ENCODE measurements at places on chromosomes 7 and 10. TPM values are rescaled to one million over a fixed set of nuclear protein-coding genes. Genes with fewer than 3 reads are reported as not detected.
A peak's percentile ranks its signal among the peaks of the same experiment; 100 is the strongest.

The GIMAP7 gene
- total RNA-seq, result 13.0 TPM

The VAX1 gene
- total RNA-seq, result not detected

The RBP3 gene
- not detected for total RNA-seq

The CYP2W1 gene
- total RNA-seq, result 7.0 TPM

The SHTN1 gene
- total RNA-seq, result 13.3 TPM

The PDE6C gene
- not detected for total RNA-seq

The FAM25A gene
- not detected for total RNA-seq

The PLOD3 gene
- 23.1 TPM for total RNA-seq

The LSM8 gene
- total RNA-seq, result 29.9 TPM

The PON1 gene
- not detected for total RNA-seq

The MRPS16 gene
- total RNA-seq, result 59.4 TPM

The CYP17A1 gene
- not detected for total RNA-seq

The EMX2 gene
- total RNA-seq, result not detected

The GPR26 gene
- not detected for total RNA-seq

DNA sequence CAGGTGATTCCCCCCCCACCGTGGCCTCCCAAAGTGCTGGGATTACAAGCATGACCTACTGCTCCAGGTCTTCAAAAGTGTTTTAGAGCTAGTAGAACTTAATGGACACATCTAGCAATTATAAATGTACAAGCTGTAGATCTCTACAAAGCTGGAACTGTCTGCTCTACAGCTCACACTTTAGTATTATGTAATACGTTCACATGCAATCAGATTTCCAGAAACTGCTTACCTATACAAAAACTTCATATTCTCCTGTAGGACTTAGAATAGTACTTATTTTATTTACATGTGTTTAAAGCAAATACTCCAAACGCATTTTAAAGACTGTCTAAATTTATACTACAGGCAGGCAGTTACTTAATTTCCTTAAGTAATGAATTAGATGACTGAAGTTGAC, 39.2 kb upstream of the ASL start:
- peaks cover 11% of the 10 kb centered on the region for H3K4me1 ChIP-seq
- H3K4me3 ChIP-seq, result no peak overlapping the region
- DNase-seq, result no peak
- no peaks in the 10 kb centered on the region for H3K27me3 ChIP-seq

- no peaks in the 10 kb centered on the region for H3K36me3 ChIP-seq
- no peak overlapping the region for H3K27ac ChIP-seq
- DNase-seq, result no peak
- H3K27me3 ChIP-seq, result no peaks in the 10 kb centered on the region
These were observed 23.5 kb downstream of the VCL start for GRCh38 chr10:74021248-74022055.

DNA sequence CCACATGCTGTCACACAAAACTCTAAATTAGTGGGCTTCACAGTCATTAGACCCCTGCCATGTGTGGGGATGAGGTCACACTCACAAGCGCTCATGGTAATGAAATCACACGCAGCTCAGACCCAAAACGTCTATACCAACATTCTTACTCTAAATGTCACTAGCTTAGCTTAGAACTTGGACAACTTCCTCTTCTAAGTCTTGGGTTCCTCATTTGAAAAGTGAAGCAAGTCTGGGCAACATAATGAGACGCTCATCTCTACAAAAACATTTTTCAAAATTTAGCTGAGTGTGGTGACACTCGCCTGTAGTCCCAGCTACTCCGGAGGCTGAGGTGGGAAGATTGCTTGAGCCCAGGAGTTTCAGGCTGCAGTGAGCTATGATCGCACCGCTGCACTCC, 92.7 kb upstream of the MACROH2A2 start:
- no peak overlapping the region for H3K27ac ChIP-seq
- H3K27me3 ChIP-seq, result no peaks in the 10 kb centered on the region
- no peaks in the 10 kb centered on the region for H3K36me3 ChIP-seq
- no peak for DNase-seq
- H3K4me3 ChIP-seq, result no peak overlapping the region

- no peak overlapping the region for H3K4me3 ChIP-seq
- H3K27ac ChIP-seq, result peak overlapping the region; percentile 47
- no peaks in the 10 kb centered on the region for H3K36me3 ChIP-seq
- DNase-seq, result no peak
- H3K27me3 ChIP-seq, result peaks cover 87% of the 10 kb centered on the region
- peaks cover 28% of the 10 kb centered on the region for H3K4me1 ChIP-seq
These were observed 302.4 kb upstream of the NFE2L3 start for GRCh38 chr7:25849500-25850184.

GRCh38 chr10:100359030-100359432, 12.0 kb downstream of the SCD start:
- peaks cover 8% of the 10 kb centered on the region for H3K4me1 ChIP-seq
- no peaks in the 10 kb centered on the region for H3K27me3 ChIP-seq
- H3K27ac ChIP-seq, result no peak overlapping the region
- no peak for DNase-seq
- peaks cover 16% of the 10 kb centered on the region for H3K36me3 ChIP-seq

DNA sequence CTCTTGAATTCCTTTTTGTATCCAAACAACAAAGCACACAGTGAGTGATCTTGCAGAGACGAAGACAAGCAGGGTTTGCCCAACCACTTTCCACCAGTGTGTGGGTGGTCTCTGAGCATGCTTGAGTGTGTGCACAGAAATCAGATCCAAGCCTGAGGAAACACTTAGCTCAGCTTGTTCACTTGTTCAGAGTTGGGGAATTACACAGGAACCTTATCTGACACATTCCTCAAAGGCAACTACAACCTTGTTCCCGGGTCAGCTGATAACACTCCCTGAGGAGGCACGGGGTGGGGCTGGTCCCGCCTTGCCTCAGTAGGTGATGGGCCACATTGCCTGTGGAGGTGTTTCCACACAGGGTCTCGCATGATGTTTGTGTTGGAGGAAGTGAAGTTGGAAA, 216.9 kb downstream of the DYNC1I1 start:
- peaks cover 11% of the 10 kb centered on the region for H3K4me1 ChIP-seq
- H3K27me3 ChIP-seq, result no peaks in the 10 kb centered on the region
- no peaks in the 10 kb centered on the region for H3K36me3 ChIP-seq

DNA sequence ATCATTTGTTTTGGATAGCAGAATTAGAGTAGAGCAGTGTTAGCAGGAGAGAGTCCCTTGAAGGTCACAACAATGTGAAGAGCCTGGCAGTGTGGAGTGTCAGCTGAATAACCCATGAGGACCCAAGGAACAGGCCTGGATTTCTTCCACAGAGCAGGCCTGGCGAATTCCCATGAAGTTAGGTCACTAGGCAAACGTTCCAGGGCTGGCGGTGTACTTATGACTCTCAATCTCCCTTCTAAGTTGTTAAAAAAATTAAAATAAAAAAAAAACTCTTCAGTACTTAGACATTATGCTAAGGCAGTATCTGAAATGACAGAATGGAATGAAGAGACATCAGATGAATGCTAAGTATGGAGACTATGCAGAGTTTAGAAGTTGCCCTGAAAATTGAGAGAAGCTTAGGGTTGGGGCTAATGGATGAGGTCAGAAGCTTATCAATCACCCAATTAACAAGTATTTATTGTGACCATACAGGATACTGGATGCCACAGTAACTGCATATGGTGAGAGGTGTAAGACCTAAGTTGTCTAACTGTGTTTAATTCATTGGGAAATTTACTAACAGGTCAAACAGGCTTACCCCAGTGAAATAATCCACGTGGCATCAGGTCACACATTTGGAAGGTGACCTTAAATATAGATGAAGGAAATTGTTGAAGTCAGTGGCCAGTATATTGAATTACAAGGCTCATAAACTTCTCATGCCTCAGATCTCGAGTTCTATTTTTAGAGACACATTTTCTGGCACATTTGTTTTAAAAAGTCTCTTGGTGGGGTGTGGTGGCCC, 126.2 kb upstream of the NRP1 start:
- no peaks in the 10 kb centered on the region for H3K36me3 ChIP-seq
- H3K4me1 ChIP-seq, result peaks cover 12% of the 10 kb centered on the region
- peak overlapping the region; percentile 45 for H3K27ac ChIP-seq
- peak; percentile 31 for DNase-seq

DNA sequence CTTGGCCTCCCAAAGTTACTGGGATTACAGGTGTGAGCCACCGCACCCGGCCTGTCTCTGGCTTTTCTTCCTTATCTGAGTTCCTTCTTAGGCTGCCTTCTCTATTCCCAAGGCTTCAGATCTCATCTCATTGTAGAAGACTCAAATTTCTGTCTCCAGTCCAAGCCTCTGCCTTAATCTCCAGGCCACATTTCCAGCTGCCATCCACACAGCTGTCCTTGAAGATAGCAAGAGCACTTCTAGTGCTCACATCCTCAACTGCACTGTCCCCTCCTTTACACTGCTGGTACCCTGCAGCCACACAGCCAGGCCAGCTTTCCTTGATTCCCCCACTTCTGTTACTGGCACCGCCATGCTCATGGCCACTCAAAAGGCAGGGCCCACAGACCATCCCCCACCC, 35.6 kb downstream of the POLL start:
- H3K27ac ChIP-seq, result no peak overlapping the region
- H3K4me1 ChIP-seq, result peaks cover 7% of the 10 kb centered on the region
- DNase-seq, result no peak
- no peak overlapping the region for H3K4me3 ChIP-seq
- H3K27me3 ChIP-seq, result no peaks in the 10 kb centered on the region
- H3K36me3 ChIP-seq, result peaks cover 43% of the 10 kb centered on the region

DNA sequence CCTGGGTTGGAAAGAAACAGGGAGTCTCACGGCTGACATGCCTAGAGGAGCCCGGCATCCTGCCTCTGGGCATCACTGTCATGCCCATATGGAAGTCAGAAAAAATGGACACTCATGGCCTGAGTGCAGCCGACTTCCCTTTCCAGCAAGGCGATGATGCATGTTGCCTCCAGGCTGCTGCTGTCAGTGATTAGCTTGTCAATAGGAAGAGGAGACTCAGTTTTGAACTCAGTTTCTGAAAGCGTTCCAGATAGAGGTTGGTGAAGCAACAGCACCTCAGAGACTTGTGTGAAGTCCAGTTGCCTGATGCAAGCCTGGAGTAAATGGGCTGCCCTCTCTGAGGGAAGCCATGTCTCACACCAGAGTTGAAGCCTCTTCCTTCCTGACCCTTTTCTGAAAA, 148.4 kb downstream of the TPST1 start:
- no peaks in the 10 kb centered on the region for H3K27me3 ChIP-seq
- H3K4me1 ChIP-seq, result no peaks in the 10 kb centered on the region
- H3K27ac ChIP-seq, result no peak overlapping the region
- H3K36me3 ChIP-seq, result no peaks in the 10 kb centered on the region
- DNase-seq, result no peak

DNA sequence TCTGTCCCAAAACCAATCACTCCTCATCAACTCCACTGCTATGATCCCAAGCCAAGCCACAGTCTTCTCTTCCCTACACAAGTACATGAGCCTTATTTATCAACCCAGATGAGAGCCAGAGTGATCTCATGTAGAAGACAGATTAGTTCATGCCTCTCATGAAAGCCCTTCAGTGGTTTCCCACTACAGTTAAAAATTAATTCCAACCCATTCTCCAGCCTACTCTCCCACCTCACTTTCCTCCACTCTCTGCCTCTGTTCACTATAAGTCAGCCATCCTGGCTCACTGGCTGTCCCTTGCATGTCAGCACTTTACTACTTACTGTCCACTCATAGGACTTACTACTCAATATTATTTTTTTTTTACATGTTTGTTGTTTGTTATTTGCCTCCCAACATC, 67.3 kb downstream of the CACUL1 start:
- no peak overlapping the region for H3K27ac ChIP-seq
- no peaks in the 10 kb centered on the region for H3K27me3 ChIP-seq
- H3K36me3 ChIP-seq, result peaks cover 12% of the 10 kb centered on the region
- DNase-seq, result no peak
- no peak overlapping the region for H3K4me3 ChIP-seq

DNA sequence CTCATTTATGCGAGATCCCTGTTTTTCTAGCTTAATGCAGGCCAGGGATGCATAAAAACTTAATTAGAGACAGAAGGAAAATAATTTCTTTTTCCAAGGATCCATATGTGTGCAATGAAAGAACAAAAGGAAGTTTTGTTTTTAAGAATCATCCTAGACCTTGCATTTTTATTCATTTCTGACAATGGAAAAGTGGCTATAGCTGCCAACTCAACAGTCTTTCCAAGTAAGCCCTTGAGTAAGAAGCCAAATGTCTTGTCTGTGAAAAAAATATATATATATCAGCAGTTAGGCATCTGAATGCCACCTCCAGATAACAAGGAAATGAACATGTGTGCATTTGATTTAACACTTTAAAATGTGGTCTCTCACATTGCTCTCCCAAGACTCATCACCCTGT, 1397.6 kb downstream of the GATA3 start:
- H3K27me3 ChIP-seq, result no peaks in the 10 kb centered on the region
- DNase-seq, result no peak
- no peaks in the 10 kb centered on the region for H3K4me1 ChIP-seq
- H3K27ac ChIP-seq, result no peak overlapping the region
- H3K36me3 ChIP-seq, result no peaks in the 10 kb centered on the region

- DNase-seq, result peak; percentile 84
- peak overlapping the region; percentile 48 for H3K27ac ChIP-seq
- H3K27me3 ChIP-seq, result peaks cover 10% of the 10 kb centered on the region
These were observed 17.9 kb upstream of the TMEM225B start for GRCh38 chr7:99579956-99580777.

DNA sequence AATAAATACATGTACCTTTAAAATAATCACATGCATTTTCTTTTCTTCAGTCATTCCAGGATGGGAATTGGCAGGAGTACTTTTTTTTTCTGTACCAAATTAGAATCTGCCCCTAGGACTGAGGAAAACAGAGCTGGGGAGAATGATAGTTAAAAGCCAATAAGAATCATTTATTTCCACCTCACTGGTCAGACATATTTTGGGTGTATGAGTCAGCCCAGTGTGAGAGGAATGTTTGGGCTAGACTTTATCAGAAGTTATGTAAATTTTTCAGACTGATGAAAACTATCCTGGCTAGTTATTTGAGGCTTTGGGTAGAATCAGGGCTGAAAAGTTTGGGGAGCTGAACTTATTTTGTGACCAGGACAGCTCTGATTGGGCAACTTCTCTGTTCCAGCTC, 303.1 kb upstream of the NPSR1 start:
- no peak overlapping the region for H3K4me3 ChIP-seq
- no peaks in the 10 kb centered on the region for H3K36me3 ChIP-seq
- H3K27me3 ChIP-seq, result no peaks in the 10 kb centered on the region
- no peaks in the 10 kb centered on the region for H3K4me1 ChIP-seq

DNA sequence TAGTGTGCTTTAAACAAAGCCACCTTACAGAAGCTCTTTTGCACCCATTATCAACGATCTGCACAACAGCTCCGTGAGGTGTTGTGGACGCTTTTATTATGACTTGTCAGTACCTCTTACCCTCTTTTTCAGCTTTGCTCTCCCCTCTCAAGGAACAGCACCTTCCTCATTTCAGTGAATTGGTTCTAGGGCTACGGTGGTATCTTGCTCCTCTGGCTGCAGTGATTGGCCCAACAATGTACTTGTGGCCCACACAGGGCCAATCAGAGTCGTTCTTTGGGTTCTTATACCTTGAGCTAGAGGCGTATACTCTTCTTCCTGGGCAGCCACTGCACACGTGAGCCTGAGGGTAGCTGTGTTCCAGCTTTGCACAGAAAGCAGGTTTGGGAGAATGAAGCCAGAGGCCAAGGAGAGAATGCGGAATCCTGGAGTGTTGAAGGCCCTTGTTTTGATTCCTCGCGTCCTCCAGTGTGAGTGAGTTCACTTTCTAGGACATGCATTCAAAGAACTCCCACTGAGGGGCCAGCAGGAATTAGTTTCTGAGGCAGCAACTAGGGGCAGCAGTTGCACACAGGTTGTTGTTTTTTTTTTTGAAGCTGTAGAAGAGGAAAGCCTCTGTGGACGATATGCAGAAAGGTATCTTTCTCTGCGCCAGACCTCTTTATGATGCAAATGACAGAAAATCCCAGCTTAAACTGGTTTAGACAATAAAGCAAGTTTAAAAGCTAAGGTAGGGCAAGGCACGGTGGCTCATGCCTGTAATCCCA, 49.8 kb upstream of the PDZD8 start:
- H3K27ac ChIP-seq, result no peak overlapping the region
- no peak overlapping the region for H3K4me3 ChIP-seq
- no peaks in the 10 kb centered on the region for H3K27me3 ChIP-seq
- no peak for DNase-seq
- no peaks in the 10 kb centered on the region for H3K4me1 ChIP-seq
- no peaks in the 10 kb centered on the region for H3K36me3 ChIP-seq
